ENCODE measurements at places on chromosomes 12 and 14.

DNA sequence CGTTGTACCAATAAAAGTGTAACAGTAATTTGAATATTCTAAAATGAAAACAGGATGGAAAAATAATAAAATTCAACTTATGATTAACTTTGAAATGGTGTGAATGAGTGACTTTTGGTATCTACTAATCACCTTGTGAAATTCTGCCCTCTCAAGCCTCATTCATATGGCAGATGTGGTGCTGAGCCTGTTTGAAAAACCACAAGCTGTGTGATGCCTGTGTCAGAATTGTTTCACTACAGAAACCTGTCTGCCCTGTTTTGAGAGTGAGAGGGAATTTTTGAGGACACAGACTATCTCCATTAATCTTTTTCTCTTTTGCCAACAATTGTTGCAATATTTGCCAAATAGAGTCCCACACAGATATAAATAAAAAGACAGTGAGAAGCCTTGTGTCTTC is 3.9 kb upstream of the RNU6-7 start:
- no peak for DNase-seq

DNA sequence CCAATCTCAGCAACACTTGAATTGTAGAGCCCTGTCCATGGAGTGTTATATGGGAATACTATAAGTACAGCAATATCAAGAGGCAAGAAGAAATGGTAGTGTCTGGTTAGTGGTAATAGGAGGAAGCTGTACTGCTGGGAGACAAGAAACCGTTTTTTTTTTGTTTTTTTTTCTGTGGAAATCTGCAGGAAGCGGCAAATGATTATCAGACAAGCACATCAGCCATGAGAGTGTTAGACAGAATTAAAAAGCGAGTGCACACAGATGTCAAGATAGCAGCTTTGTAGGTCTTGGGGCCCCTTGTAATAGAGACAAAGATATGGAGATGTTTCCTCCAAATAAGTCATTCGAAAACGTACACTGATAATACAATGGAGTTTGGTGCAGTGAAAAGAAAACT is 6.7 kb downstream of the TESPA1 start:
- DNase-seq: no peak

- no peak for DNase-seq
Measured at GRCh38 chr14:26332966-26333365, 264.9 kb downstream of the NOVA1 start.

GRCh38 chr14:60346706-60347105 is 97.7 kb downstream of the PPM1A start:
- DNase-seq: no peak
